NCI-H1417 treated with DMSO at 0.1 percent for 48 hours (cell line): ENCODE measurements at places on chromosomes 11 and 22.

- DNase-seq, result no peak
These were observed 5.6 kb downstream of the SLC36A4 start for GRCh38 chr11:93192163-93192562.

GRCh38 chr11:124761301-124762104 is 587 bp downstream of the ESAM start:
- no peak for DNase-seq

DNA sequence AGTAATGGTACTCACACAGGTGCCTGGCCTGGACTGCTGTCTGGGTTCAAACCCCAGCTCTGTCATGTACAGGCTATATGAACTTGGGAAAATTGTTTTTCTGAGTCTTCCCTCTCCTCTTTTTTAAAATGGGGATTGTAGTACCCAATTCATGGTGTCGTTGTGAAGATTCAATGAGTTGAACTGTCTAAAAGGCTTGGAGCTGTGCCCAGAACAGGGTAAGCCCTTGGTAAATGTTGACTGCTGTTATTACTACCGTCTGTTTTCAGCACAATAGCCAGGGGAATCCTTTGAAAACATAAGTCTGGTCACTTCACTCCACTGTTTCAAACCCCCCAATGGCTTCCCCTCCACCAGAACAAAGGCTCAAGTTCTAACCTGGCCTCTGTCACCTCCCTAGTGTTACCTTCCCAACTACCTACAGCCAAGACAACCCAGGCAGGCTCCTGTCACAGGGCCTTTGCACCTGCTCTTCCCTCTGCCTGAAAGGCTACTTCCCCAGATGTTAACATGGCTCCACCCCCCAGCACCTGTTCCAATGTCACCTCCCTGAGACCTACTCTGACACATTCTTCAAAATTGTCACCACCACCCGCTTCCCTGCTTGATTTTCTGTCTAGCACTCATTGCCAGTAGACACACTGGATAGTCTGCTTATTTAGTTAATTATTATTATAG is 152.8 kb downstream of the CHST1 start:
- DNase-seq, result no peak

DNA sequence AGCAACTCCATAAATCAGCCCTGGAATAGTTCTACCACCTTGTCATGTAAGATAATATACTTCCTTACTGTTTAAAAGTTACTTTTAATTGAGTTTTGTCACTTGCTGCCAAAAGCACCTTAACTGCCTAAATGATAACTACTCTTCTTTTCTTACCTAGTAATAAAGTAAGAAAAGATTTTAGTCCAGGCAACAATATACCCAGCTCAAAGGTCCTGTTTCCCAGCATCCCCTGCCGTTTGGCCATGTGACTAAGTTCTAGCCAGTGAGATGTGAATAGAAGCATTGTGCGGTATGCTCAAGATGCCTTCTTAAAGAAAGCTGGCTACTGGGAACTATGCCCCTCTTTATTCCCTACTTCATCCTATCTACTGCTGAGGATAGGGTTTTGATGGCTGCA is 39.4 kb upstream of the CCDC34 start:
- DNase-seq, result no peak

GRCh38 chr11:34219941-34220370 is 114.5 kb downstream of the NAT10 start:
- no peak for DNase-seq

GRCh38 chr11:57378186-57378585 is 2.8 kb downstream of the PRG3 start:
- no peak for DNase-seq

DNA sequence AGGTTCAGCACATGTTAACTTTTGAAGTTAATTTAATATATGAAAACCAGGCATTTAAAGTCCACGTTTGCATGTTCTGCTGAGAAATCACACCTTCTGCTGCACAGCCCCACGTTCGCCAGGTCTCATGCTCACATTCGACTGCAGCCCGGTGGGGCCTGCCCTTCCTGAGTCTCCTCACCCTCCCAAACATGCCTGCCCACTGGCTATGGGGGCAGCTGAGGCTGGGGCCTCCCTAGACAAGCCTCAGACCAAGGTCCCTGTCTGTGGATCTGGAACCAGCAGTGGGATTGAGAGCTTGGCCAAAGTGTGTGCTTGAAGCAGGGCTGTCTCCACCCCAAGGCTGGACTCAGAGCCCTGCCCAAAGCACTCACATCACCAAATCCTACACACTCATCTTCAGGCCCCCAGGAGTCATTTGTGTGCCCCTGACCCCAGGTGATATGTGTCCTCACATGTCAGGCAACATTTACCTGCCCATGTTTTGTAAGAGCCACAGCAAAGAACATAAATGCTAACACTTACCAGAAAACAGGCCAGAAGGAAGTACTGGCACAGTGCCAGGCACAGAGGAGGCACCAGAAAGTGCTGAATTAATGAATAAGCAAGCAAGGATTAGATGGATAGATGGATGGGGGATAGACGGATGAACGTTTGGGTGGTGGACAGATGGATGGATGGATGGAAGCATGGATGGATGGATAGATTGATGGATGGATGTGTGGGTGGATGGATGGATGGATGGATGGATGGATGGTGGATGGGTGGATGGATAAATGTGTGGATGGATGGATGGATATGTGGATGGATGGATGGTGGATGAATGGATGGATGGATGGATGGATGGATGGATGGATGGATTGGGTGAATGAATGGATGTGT is 9.4 kb upstream of the FADD start:
- DNase-seq, result no peak

DNA sequence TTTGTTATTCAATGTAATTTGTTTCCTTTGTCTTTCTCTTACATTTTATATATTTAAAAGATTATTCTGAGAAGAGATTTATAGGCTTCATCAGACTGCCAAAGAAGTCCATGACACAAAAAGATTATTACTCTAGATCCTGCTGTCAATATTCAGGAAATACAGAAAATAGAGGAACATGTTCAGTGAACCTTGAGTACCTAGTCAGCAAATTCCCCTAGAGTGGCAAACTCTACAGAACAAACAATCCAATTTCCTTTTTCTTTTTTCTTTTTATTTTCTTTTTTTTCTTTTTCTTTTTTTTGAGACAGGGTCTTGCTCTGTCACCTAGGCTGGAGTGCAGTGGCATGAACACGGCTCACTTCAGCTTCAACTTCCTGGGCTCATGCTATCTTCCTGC is 23.9 kb downstream of the TTC17 start:
- no peak for DNase-seq

DNA sequence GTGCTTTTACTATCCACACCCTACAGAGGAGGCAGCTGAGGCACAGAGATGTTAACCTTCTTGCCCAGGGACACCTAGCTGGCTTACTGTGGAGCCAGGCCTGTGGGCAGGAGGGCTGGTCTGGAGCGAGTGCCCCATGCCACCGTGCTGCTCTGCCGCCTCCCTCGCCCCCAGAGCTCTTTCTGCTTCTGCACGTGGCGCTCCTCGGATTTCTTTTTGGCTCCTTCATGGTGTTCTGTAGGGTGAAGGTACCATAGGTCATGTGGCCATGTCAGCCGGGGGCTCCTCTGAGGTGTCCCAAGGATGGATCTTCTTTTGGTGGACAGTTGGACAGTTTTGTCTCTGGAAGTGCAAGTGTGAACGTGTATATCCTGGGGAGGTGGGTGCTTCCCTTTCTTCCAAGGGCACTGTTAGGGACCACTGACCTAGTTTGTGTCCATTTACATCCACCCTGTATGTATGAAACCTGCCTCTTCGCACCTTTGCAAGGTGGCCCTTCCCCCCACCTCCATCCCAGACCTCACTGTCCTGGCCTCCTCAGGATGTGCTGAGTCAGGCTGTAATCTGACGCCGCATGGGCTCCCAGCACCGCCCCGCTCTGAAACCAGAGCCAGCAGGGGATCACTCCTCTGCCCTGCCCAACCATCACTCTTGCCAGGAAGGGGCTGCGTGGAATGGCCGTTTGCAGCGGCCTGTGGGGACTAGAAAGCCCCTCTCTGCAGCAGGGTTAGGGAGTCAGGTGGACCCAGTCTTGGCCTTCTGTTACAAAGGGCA is 31.7 kb downstream of the POLR3H start:
- no peak for DNase-seq

DNA sequence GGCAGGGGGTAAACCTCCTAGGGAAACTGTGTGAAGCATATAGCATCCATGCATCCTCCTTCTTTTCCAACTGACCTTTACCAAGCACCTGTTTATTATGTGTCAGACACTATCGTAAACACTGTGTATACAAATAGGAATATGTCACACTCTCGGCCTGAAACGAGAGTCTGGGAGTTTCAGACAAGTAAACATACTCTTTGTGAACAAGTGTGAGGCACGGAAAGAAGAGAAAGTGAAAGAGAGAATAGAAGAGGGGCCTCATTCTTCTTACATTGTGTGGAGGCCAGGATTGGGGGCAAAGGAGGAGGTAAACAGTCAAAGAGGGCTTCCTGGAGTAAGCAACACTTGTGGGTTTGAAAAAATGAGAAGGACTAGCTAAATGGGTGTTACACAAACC is 16.4 kb downstream of the CSNK2A3 start:
- no peak for DNase-seq

DNA sequence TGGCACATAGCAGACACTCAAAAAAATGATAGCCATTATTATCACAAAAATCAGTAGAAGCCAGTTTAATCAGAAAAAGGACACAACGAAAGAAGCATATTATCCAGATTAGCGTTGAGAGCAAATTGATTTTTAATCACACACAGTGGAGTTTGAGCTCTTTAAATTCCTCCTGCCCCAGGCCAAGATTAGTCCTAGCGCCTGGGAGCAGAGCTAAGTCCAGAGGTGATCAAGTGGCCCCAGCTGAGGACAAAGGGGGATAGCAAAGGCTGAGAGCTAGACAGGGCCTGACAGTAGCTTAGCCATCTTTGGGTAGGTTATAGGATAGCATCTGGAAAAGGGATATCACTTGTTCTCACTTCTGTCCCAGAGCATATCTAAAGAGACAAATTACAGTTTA is 133.6 kb downstream of the NXPE2 start:
- DNase-seq, result no peak

GRCh38 chr22:32848226-32848625 is 46.7 kb downstream of the TIMP3 start:
- DNase-seq, result no peak

DNA sequence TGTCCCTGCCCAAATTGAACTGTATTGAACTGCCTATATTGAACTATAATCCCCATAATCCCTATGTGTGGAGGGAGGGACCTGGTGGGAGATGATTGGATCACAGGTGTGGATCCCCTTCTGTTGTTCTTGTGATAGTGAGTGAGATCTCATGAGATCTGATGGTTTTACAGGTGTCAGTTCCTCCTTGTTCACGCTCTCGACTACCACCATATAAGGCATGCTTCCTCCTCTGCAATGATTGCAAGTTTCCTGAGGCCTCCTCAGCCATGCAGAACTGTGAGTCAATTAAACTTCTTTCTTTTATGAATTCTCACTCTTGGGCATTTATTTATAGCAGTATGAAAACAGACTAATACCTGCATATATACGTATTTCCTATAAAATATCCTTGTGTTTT is 206.5 kb upstream of the PDGFD start:
- no peak for DNase-seq

DNA sequence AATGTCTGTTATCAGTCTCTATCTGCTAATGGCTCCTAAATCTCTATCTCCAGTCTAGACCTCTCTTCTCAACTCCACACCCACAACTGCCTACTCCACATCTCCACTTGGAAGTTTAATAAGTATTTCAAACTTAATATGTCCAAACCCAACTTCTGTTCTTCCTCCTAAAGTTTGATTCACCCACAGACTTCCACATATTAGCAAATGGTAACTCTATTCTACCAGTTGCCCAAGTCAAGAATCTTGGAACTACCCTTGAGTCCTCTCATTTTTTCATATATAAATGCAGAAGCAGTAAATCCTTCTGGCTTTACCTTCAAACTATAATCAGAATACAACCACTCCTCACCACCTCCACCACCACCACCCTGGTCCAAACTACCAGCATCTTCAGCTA is 6.7 kb upstream of the JAML start:
- DNase-seq, result no peak

GRCh38 chr11:2259466-2259830 is 10.9 kb downstream of the ASCL2 start:
- no peak for DNase-seq

GRCh38 chr11:59273373-59273841 is 60.7 kb upstream of the MPEG1 start:
- DNase-seq, result no peak

GRCh38 chr11:35116245-35116644 is 22.7 kb upstream of the CD44 start:
- no peak for DNase-seq

DNA sequence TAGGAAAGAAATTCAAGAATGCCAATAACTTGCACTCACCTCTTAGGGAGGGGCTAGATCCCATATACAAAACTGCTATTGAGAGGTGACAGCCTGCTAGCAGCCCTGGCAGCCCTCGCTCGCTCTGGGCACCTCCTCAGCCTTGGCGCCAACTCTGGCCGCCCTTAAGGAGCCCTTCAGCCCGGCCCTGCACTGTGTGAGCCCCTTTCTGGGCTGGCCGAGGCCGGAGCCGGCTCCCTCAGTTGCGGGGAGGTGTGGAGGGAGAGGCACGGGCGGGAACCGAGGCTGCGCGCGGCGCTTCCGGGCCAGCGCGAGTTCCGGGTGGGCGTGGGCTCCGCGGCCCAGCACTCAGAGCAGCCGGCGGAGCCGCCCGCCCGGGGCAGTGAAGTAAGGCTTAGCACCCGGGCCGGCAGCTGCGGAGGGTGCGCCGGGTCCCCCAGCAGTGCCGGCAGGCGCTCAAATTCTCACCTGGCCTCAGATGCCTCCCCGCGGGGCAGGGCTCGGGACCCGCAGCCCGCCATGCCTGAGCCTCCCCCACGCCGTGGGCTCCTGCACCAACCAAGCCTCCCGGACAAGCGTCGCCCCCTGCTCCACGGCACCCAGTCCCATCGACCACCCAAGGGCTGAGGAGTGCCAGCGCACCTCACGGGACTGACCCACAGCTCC is 329.9 kb downstream of the FAM181B start:
- no peak for DNase-seq

DNA sequence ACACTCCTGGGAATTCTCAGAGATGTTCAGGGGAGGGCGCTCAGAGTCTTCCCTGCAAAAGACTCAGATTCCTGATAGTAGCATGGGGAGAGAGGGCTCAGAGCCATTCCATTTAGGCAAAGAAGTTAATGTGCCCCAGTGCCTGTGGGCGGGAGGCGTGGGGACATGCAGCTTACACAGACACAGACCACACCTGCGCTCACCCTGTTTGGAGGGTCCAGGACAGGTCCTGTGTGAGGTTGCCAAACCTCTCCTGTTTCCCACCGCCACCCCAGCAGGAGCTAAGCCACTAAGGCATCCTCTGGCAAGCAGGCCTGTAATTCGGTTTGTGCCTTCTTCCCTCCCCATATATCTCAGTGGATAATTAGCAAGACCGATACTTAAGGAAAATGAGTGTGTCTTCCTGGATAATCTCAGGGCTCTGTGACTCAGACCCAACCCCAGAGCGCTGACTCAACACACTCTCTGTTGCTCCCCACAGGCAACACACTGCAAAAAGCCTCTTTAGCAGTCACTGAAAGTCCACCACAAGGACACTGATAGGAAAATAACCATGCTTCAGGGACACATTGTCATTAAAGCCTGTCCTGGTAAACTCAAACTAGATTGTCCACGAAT is 118.9 kb upstream of the LMO1 start:
- no peak for DNase-seq
